HCT116 (cell line): ENCODE measurements at places on chromosomes 2 and 18. TPM values are rescaled to one million over a fixed set of nuclear protein-coding genes. Genes with fewer than 3 reads are reported as not detected.

Gene SNTG2
- total RNA-seq = not detected

Gene ACVR2A
- 9.4 TPM for total RNA-seq

Gene GALR1
- not detected for total RNA-seq

Gene MERTK
- 5.7 TPM for total RNA-seq

Gene CNGA3
- not detected for total RNA-seq

Gene LYG2
- total RNA-seq = 0.27 TPM

Gene LRRC30
- not detected for total RNA-seq

- no peak for DNase-seq
These were observed 418.4 kb downstream of the NUP35 start for GRCh38 chr2:183542606-183543005.

DNA sequence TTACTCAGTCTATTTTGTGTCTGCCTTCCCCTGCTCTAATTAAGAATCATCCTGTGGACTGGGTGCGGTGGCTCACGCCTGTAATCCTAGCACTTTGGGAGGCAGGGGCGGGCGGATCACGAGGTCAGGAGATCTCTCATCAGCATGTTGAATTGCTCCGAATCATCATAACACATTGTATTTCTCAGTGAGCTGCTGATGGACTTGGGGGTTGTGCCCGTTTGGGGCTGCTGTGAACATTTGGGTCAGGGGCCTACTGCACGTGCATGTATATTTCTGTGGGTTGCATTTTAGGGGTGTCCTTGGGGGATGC lies 84.4 kb downstream of the ARHGEF4 start:
- DNase-seq = no peak

DNA sequence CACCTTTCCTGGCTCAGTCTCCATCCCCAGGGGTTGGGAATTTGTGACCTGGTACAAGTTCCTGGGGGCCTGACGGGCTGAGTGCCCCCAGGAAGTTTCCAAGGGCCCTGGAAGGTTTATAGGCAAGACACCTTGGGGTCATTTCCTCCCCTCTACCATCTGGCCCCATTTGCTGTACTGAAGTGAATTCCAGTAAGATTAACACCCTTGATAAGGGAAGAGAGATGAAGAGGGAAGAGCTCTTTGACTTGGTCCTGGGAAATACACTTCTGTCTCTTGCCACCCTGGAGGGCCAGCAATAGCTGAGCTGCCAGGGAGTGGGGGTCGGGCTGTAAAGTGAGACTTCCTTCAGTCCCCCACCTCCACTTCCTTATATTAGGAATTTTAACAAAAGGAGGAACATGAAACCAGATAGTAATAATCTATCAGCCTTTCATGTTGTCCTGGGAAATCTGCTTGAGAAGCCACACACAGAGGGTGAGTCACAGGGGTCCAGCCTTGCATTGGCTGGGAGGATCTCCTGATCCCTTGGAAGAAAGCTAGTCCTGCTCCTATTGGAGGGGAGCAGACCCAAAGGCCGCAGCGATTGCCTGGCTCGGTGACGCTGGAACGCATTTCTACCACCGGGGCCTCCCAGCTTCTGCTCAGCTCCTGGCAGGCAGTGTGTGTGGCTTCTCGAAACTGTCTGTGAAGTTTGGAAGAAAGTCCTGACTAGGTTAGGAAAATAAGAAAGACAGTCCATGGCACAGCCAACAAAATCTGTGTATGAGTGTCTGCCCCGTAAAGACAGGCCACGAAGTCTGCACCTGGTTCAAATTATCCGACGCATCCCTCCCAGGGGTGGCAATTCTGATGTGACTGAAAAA lies 87.3 kb downstream of the ACAA2 start:
- peak; percentile 91 for DNase-seq

- DNase-seq = no peak
These were observed 1482.4 kb downstream of the LRP1B start for GRCh38 chr2:140648393-140648792.

GRCh38 chr2:32424739-32425138 lies 67.9 kb downstream of the BIRC6 start:
- DNase-seq = no peak

DNA sequence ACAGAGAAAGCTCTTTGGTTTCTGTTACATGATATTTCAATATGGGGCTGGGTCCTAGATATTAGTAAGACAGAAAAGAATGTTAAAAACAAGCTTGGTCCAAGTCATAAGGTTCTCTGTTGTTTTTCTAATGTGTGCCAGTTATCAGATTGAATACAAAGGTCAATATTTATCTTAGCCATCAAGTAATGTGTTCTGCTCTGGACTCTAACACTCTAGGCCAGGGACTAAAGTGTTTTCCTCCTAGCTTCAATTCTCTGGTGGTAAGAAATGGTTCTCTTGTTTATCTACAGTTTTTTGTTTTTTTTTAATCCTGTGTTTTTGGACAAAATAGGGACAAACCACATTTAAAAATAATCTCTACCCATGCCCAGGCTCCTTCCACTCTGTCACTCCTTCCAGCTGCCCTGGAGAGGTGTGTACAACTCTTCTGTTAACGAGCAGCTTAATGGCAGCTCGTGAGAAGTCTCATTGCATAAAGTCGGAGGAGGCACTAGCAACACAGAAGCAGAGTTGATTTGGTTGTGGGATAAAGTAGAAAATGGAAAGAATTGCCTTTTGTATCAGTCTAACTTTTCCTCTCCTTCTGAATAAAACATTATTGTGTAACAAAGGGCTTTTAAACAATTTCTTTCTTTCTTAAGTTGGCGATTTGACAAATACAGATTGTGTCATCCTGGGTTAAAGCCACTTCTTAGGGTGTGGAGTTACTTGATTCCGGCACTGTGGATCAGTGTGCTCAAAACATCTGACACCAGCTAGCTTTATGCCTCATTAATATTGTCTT lies 8.0 kb upstream of the SESTD1 start:
- DNase-seq = no peak

DNA sequence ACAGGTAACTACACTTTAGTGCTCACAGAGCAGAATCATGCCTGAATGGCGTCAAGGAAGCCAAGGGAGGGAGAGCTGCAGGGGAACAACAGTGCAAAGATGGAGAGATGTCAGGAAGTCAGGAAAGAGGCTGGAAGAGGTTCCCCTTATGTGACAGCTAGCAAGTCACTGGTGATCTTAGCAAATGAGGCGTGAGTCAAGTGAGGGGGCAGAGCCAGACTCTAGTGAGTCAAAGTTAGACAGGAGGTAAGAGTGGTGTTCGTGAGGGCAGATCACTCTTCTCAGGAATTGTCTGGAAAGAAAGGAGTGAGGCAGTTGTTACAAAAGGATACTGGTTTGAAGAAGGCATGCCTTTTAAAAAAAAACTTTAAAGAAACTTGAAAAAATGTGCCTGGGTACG lies 87.1 kb downstream of the MEP1B start:
- no peak for DNase-seq

- no peak for DNase-seq
These were observed 86.1 kb upstream of the SCG2 start for GRCh38 chr2:223688094-223688835.

DNA sequence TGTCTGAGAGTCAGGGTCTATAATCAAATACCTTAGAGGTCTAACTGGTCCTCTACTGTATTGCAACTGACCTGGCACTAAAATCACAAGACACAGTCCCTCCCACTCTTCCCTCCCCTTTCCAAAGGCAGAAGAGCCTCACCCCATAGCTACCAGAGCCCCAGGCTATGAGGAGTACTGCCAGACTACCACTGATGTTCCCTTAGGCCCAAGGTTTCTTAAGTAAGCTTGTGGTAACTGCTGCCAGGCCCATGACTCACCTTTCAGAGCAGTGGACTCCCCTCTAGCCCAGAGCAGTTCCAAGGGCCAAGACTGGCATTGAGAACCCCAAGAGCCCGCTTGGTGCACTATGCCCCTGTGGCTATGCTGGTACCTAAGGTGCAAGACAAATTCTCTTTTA lies 1193.4 kb downstream of the DSC3 start:
- DNase-seq = no peak

GRCh38 chr2:233079473-233079877 lies 19.3 kb downstream of the INPP5D start:
- no peak for DNase-seq

DNA sequence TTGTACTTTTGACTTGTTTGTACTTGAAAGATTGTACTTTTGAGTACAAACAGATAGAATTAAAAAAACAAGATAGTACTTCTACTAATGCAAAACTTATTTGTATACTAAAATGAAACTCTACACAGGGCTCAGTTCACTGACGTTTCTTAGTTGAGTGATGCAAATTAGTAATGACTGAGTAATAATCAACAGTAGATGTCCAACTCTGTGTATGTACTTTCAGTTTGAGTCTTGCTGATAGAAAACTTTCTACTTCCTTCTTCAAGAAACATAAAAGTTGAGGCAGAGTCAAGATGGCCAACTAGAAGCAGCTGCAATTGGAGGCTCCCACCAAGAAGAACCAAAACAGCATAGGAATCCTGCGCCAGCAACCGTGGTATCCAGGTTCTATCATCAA lies 585.0 kb downstream of the NR4A2 start:
- no peak for DNase-seq

GRCh38 chr2:16773080-16773713 lies 107.6 kb upstream of the CYRIA start:
- DNase-seq = peak; percentile 36

- DNase-seq = peak; percentile 81
These were observed 82.1 kb downstream of the EIF2AK3 start for GRCh38 chr2:88545118-88545517.

DNA sequence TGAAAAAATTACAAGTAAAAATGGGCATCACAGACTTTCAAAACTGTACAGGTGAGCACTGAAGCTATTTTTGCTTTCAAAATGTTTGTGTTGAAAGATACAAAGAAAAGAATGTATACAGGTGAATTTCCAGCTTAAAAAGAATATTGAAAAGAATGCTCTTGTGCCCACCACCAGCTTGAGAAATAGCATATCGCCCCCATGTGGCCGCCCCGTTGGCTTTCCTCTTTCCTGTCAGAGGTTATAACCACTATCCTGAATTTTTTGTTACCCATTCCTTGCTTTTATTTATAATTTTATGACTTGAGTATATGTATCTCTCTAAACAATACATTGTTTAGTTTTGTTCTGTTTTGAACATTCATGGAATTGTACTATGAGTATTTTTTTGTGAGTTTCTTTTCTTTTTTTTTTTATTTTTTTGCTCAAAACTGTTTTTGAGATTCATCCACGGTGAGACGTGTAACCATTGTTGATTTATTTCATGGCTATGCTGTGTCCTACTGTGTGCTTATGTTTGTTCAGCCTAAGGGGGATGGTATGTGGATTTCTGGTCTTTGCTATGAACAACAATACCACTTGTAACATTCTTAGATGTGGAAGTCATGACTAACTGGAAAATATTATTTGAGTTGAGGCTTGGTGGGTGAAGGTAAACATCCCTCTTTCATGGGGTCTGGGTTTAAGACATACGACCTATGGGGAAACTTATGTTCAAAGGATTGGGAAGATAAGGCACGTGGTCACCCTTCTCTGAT lies 11.6 kb downstream of the TRPM8 start:
- DNase-seq = no peak

DNA sequence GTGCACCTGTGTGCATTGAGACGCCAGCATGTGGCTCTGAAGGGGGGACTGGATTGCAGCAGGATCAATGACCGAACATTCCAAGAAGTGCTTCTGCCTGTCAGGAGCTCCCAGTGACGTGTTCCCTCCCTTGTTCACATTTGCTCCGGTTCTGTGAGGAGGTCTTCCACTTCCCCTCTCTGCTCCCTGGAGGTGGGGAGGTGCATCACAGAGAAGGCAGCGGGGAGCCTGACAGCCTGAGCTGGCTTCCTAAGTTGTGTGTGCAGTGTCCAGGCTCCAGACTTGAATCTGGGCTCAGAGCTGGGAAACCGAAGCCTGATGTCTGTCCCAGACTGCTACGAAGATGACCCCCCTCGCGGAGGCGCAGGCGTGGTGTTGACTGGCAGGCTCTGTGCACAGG lies 171.0 kb downstream of the KLHL29 start:
- DNase-seq = no peak

DNA sequence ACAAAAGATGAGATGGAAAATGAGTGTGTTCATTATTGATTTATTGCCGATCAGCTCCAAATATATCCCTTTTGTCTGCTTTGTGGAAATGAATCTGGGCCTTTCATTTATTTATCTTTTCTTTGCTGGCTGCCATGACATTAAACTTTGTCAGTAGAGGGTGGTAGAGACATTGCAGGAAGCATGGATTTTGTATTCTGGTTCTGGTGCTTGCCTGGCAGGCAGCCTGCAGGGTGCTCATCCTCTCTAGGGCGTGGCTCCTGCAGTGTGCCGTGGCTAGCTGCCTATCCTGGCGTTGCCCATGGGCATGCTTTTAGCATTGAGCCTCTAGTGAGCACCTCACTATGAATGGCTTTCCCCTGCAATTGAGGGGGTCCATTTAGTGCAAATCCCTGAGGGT lies 593.1 kb downstream of the RNF144A start:
- DNase-seq = no peak

DNA sequence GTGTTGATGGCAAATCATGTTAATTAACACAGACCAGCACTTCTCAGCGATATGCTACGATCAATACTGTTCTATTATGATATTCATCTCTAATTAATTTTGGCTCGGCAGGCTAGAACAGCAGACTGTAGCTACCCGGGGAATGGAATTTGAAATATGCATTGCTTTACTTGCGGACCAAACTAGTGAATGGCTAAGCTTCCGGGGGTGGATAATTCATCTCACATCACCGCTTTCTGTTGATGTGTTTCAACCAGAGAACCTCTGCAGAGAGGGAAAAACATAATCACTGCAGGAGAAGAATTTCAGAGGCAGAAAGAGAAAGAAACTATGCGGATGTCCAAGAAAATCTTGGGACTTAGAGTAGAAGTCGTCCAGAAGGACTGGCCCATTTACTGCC lies 490.9 kb downstream of the STK39 start:
- no peak for DNase-seq

DNA sequence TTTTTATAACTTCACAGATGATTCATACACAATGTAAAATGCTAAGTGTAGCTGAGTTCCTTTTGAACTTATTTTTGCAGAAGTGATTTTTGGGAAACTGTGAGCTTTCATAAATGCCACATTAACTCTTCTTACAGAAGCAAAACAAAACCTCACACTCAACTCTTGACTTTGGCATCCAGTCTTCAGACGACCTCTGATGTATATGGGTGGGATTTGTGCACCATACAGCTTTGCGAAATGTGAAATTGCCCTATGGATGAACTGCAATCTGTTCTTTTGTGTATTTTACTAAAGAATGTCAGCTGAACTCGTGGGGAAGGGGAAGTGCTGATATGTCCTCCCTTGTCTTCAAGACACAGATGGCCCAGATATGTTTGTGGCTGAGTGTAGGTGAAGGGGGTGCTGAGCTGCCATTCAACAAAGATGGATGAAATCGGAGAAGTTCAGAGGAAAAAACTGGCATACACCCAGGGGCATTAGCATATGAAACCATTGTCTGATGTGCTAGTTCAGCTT lies 218.3 kb downstream of the PTGR3 start:
- DNase-seq = no peak
